Thoracic aorta (tissue), 2 donors: ENCODE measurements at places on chromosomes 2 and 18.

- no peak for DNase-seq
These were observed 77.8 kb downstream of the MBP start for GRCh38 chr18:77054606-77055428.

GRCh38 chr2:149625671-149626070 is 38.1 kb upstream of the MMADHC start:
- DNase-seq, result no peak

- no peak for DNase-seq
These were observed 268.6 kb upstream of the NCKAP5 start for GRCh38 chr2:133836691-133837345.

DNA sequence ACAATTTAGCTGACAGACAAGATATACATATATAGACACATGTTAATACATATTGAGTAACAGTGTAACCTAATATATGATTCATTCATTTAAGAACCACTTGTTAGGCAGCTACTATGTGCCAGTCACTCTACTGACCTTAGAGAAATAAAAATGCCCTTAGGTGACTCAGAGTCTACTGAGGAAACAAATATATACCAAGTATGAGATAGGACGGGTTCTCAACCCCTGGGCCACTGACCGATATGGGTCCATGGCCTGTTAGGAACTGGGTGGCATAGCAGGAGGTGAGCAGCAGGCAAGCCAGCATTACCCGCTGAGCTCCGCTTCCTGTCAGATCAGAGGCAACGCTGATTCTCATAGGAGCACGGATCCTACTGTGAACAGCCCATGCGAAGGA is 14.8 kb downstream of the STRN start:
- DNase-seq, result no peak

DNA sequence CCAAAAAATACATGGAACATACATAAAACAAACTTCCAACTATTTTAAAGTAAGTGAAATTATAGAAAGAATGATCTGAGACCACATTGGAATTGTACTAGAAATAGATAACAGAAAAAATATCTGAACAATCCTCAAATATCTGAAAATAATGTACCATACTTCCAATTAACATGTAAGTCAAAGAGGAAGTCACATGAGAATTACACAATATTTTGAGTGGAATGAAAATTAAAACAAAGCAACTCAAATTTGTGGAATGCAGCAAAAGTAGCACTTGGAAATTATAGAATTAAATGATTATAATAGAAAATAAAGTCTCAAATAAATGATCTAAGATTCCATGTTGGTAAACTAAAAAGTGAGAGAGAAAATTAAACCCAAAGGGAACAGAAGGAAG is 38.3 kb upstream of the CTIF start:
- DNase-seq, result no peak

DNA sequence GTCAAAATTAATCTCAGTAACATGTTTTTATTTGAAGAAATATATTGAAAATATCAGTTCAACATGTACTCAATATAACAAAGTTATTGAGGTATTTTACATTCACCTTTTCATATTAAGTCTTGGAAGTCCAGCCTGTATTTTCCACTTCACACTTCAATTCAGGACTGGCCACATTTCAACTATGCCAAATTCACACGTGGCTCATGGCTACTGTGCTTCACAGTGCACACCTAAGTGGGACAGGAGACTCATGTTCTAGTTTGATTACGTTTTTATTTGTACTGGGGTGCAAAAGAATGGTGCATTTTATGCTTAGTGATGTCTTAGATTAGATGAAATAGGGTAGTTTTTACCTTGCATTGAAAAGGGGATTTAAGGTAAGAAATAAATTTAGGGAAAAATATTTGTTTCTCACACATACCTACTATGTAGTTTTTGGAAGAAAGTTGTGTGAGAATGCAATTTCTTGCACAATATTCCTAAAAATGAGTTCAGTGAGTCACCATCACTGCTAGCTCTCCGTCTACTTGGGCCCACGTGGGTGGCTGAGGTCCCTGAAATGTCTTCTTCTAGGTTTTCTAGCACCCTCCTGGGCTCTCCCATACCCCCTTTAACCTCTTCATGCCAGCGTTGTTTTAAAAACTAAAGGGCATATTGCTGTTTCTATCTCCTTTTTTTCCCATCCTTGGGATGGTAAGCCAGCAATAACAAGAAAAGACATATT is 87.0 kb downstream of the ST6GAL2 start:
- no peak for DNase-seq

- DNase-seq, result no peak
These were observed 115.1 kb upstream of the ZBTB14 start for GRCh38 chr18:5410582-5410981.

DNA sequence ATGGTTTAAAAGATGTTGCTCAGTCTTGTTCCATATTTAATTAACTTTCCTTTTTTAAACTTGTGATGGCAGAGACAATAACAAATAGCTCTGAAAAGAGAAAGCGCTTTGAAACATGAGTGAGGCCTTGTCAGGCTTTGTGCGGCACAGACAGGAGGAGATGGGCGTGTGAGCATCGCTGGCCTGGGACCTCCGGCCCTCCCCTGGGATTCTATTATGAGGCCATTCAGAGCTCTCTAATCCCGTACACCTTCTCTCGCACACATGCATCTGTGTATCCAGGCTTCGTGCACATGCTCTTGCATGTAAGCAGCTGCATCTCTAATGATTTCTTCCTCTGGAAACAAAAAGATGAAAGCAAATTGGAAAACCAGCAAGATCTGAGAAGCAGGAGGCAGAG is 313.7 kb downstream of the ZNF521 start:
- DNase-seq, result no peak

- DNase-seq, result no peak
These were observed 15.8 kb downstream of the DAPL1 start for GRCh38 chr2:158810731-158811460.

GRCh38 chr2:139079311-139079710 is 299.1 kb upstream of the NXPH2 start:
- DNase-seq, result no peak

DNA sequence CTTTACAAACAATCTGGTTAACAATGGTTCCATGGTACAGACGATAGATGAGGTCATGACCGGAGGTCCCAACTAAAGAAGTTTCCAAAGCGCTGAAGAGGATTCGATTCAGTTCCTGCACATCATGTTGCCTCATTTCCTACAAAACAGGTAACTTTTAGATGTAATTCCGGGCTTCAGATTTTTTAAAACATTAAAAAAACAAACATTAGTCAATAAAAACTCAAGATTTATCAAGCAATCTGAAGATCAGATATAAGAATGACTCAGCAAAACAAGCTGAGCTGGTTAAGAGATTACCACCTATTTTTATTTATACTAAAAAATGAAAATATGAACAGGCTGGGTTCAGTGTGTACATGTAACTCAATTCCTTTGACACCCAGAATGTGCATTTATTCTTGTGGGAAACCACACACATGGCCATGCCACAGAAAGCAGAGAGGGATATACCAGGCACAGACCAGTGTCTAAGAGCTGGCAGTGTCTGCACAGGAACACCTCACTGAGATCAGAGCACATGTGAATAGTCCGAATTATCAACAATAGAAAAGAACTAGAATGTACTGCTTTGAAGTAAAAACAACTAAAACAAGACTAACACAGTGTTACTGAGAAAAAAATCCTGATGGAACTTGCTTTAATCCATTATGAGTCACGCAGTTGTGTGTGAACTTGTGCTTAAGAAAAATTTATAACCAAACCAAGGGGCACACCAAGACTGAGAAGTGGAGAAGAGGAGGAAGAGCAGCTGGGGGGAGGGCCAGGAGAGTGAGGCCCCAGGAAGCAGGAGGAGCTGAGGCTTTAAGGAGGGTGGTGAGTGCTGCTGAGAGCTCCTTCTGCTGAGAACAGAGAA is 9.5 kb downstream of the USP40 start:
- no peak for DNase-seq

DNA sequence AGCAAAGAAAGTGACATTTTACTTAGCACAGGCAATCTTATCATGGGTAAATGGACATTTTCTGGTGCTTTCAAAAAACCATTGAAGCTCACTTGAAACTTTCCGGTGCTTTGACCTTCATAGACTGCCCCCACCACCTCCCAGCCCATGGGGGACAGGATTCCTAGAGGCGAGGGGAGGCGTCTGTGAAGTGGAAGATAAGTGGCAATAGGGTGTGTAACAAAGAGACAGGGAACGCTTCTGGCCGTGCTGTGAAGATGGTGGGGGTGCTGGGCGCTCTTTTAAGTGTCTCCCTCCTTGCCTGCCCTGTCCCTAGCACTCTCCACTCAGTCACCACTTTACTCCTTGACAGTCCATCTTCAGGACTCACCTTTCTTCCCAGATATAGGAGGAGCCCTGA is 23.4 kb upstream of the GMPPA start:
- DNase-seq, result no peak

DNA sequence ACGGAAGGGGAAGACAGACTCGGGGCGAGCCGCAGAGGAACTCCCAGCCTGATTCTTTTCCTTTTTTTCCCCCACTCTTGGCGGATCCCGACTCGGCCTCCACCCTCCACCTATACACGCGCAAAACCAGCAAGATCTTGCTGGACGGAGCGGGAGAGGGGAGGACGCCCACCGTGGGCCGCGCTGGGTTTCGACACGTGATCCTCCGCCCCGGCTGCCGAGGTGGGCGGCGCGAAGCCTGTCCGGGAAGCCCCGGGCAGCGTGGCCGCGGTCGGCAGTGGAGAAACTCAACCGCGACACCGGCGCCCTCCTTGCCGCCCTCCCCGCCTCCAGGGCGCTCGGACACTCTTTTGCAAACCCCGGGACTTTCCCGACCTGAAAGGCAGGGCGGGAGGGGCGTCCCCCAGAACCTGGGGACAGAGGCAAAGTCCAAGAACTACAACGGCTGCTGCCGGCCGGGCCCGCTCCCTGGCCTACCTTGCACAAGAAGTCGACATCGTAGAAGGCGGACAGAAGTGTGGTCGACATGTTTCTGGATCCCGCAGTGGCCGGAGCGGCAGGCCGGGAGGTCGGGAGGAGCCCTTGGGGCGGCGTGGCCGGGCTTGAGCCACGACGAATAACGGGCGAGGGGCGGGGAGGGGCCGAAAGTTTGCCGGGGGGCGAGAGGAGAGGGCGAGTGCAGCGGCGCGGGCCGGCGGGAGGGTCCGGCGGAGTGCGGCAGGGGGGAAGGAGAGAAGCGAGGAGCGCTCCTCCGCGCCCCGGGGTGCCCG is 433 bp downstream of the ZFP36L2 start:
- DNase-seq, result no peak

GRCh38 chr2:133682347-133682746 is 114.1 kb upstream of the NCKAP5 start:
- no peak for DNase-seq

DNA sequence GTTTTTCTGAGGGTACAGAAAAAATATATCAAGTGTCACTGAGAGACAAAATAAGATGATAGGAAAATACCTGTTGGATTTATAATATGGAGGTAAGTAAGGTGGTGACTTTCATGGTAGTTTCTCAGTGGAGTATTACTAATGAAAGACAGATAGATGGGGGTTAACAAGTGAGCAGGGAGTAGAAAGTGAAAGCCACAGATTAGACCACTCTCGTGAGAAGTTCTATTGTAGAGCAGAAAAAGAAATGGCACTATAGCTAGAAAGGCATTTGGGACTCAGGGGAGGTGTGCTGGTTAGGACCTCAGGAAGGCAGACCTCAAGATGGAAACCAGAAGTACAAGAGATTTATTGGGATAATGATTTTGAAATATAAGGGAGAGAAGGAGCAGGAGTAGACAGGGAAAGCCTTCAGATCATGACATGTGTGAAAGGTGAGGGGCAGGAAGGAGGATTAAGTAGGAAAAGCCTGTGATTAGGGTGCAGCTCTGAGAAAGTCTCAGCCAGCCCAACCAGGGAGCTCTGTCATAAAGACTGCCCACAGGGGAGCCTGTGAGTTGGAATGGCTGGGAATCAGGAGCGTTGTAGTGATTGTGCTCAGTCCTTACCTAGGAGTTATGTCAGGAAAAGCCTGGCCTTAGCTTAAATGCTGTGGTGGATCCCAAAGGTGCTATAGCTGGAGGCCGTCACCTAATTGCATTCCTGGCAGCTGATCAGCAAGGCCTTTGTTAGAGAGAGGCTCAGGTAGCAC is 198.1 kb downstream of the IKZF2 start:
- DNase-seq, result no peak

GRCh38 chr18:55370936-55371335 is 217.1 kb downstream of the TCF4 start:
- DNase-seq, result no peak

GRCh38 chr2:111946294-111947114 is 48.1 kb downstream of the MERTK start:
- peak; percentile 29 for DNase-seq

- DNase-seq, result no peak
These were observed 72.6 kb downstream of the SUCLG1 start for GRCh38 chr2:84386336-84387040.

- no peak for DNase-seq
These were observed 45.7 kb downstream of the PSD4 start for GRCh38 chr2:113219525-113219888.

DNA sequence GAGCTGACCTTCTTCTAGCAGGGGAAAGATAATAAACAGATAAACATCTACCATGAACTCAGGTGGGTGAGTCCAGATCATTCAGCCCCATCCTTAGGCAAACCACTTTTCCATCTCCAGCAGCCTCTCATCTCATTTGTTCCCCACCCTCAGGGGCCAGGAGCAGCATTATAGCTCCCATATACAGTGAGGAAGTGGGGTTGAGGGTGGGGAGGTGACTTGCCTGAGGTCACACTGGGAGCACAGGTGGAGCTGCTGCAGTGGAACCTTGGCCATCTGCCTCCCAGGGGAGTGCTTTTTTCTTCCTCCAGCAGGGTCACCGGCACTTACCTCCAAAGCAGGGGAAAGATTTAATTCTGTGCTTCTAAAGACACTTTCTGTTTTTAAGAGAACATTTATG is 212.5 kb upstream of the SMAD2 start:
- no peak for DNase-seq

GRCh38 chr2:383178-383577 is 95.3 kb upstream of the ALKAL2 start:
- no peak for DNase-seq

GRCh38 chr2:61857224-61857623 is 3.4 kb upstream of the FAM161A start:
- DNase-seq, result no peak

- DNase-seq, result no peak
These were observed 61.4 kb downstream of the CPS1 start for GRCh38 chr2:210617732-210618330.

- no peak for DNase-seq
These were observed 218.1 kb upstream of the TNP1 start for GRCh38 chr2:217077831-217078407.
